Non-pigmented ciliary epithelial cell (primary cell): ENCODE measurements at places on chromosomes 11 and 22.

GRCh38 chr22:46734830-46735453 lies 3.1 kb downstream of the CERK start:
- no peak for DNase-seq

GRCh38 chr11:103228807-103229206 lies 119.6 kb downstream of the DYNC2H1 start:
- DNase-seq: no peak

- DNase-seq: no peak
These were observed 1.6 kb downstream of the KMT5B start for GRCh38 chr11:68211546-68211945.

GRCh38 chr22:41976070-41976901 lies 7.0 kb downstream of the SEPTIN3 start:
- DNase-seq: no peak

DNA sequence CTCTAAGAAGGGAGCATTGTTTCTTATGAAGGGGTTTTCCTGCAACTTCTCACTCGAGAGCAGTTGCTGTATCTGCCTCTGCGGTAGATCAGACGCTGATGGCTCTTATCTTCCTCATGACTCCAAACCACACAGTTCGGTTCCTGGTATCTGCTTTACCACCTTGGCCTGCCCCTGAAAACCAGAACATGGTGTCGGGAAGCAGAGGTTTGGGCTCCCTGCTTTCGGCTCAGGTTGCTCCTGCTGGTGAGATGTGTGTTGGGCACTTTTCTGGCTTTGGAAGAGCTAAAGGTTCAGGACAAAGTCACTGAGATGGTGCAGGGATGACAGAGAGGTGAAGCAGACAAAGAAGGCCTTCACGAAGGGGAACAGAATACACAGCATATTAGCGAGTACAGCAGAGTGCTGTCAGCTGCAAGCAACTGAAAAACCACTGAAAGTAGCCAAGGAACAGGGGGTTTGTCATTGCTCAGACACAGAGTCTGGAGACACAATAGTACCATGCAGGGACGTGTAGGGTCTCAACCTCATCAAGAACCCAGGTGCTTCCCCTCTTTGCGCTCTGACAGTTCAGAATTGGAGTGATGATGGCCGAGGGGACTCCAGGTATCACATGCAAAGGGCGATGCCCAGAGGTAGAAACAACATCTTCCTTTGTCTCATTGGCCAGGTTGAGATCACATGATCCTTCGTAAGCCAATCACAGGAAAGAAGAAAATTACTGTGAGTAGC lies 11.9 kb upstream of the CSF2RB start:
- DNase-seq: no peak

DNA sequence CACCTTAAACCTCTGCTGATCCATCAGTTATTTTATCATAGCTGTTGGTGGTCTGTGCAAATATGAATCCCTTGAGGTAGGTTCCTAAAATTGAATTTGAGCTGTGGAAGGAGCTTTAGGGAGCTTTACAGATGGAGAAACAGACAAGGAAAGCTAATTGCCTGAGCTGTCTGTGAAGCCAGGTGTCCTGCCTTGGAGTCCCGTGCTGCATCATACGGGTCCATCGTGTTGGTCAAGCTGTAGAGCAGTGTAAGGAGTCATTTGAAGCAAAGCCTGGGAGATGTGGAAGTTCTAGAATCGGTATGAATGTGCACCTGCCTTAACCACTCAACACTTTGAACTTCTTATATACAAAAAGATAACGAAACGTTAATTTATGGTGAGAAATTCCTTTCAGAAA lies 1.0 kb downstream of the POLA2 start:
- no peak for DNase-seq

GRCh38 chr11:76214968-76215548 lies 8.8 kb upstream of the WNT11 start:
- no peak for DNase-seq

GRCh38 chr11:77179048-77179447 lies 51.0 kb downstream of the MYO7A start:
- DNase-seq: no peak

- DNase-seq: no peak
These were observed 6.5 kb downstream of the FZD4 start for GRCh38 chr11:86948733-86949132.

- no peak for DNase-seq
These were observed 718 bp downstream of the CHKA start for GRCh38 chr11:68120273-68121066.

- no peak for DNase-seq
These were observed 5.7 kb downstream of the HSD17B12 start for GRCh38 chr11:43686207-43686606.

GRCh38 chr11:13826505-13827278 lies 135.8 kb upstream of the SPON1 start:
- DNase-seq: no peak

- no peak for DNase-seq
These were observed 134.6 kb downstream of the PKNOX2 start for GRCh38 chr11:125299061-125299615.

DNA sequence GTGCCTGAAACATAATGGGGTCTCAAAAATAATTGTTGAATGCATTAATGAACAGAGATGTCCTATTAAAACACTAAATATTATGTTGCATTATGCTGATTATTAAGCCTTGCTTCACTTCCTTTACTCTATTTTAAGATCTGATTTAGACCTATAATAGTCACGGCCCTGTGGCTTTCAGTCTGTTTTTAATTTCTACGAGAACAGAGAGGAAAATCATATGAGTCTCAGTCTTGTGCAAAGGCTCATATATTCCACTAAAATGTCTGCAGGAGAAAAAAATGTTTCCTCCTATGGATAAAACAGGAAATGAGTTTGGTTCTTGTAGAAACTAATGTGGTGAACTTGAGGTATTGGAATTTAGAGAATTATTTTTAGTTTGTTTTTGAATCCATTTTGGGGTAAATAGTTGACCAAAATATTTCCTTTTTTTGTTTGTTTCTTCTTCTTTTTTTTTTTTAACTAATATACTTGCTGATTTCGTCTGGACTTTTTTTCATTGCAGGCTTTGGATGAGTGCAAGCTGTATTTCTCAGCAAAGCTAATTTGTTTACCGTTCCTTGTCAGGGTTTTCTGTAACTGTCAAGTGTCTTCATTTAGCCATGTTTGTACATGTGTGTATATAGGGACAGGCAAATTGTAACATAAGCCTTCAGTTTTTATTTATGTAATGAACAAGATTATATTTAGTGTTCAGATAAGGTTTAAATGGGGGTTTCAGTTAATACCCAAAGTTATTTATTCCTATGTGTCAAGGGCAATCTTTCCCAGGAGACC lies 139.1 kb upstream of the DDI1 start:
- DNase-seq: no peak

GRCh38 chr11:43393765-43394355 lies 35.1 kb downstream of the TTC17 start:
- DNase-seq: no peak

GRCh38 chr11:121143921-121144320 lies 42.9 kb downstream of the TECTA start:
- no peak for DNase-seq

GRCh38 chr11:59754494-59754858 lies 700 bp upstream of the STX3 start:
- no peak for DNase-seq

DNA sequence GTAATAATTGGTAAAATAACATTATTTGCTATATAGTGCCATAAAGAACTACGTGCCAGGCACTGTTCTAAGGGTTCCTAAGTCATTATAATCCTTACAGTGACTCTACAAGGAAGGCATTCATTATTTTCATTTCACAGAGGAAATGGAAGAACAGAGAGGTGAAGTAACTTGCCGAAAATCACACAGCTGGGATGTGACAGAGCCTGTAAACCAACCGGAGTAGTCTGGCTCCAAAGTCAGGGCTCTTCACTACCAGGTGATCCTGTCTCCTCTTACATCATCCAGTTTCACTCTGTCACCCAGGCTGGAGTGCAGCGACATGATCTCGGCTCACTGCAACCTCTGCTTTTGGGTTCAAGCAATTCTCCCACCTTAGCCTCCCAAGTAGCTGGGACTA lies 59.2 kb upstream of the RBFOX2 start:
- no peak for DNase-seq

DNA sequence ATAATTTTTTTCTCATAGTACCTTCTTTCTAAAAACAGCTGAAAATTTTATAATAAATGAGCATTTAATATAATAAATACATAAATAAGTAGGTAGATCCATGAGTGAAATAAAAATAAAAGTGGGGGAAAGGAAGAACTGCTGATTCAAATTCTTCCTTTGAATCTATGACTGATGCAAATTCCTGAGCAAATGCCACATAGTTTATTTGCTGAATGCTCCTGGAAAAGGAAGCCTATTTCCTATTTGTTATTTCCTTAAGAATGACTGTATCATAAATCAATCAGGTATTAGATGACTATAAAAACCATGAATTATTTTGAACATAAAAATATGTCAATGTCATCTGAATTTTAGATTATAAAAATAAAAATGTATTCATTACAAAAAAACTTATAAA lies 16.6 kb downstream of the BTBD10 start:
- no peak for DNase-seq

DNA sequence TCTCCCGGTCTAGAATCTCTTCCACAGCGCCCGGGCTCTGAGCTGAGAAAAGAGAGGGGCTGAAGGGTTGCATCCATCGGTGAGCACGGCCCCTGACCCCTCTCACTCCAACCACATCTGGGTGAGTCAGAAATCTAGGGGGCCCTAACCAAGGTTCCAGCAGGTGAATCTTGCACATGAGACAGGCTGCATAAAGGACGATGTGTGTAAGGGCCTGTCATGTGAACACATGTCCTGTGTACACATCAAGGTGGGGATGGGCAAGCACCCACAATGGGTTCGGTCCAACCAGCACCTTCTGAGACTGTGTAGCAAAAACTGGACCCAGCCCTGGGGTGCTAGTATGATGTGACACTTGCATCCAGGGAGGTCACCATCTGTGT lies 1.2 kb downstream of the BET1L start:
- no peak for DNase-seq

DNA sequence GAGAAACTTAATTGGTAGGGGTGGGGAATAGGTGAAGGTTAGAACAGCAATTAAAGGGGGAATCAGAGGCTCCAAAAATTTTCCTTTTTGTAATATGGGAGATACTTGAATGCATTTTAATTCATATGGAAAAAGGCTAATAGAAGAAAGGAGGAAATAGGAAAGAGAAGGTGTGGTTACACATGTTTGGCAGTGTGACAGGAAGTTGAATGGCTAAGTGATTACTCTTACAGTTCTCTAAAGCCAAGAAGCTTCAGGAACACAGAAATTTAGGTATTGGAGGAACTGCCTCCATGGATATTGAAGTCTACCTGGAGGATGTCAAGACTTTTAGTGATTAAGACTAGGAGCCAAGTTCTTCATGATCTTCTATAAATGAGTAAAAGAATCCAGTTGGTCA lies 6.3 kb downstream of the NXPE2 start:
- no peak for DNase-seq

DNA sequence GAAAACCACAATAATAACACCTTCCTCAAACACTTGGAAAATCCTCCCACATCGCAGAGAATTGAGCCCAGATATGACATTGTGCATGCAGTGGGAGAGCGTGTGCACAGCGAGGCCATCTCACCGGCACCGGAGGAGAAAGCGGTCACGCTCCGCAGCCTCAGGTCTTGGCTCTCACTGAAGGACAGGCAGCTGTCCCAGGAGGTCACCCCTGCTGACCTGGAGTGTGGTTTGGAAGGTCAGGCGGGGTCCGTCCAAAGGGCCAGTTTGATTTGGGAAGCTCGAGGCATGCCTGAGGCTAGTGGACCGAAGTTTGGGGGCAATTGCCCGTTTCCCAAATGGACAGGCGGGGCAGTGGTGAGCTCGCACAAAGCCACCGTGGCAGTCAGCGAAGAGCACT lies 86.7 kb downstream of the KIAA1671 start:
- DNase-seq: no peak

GRCh38 chr11:125326126-125326525 lies 161.6 kb downstream of the PKNOX2 start:
- no peak for DNase-seq

- no peak for DNase-seq
These were observed 869 bp downstream of the FAM83F start for GRCh38 chr22:39995393-39996252.

- DNase-seq: no peak
These were observed 56.8 kb upstream of the GRIA4 start for GRCh38 chr11:105553025-105553424.

DNA sequence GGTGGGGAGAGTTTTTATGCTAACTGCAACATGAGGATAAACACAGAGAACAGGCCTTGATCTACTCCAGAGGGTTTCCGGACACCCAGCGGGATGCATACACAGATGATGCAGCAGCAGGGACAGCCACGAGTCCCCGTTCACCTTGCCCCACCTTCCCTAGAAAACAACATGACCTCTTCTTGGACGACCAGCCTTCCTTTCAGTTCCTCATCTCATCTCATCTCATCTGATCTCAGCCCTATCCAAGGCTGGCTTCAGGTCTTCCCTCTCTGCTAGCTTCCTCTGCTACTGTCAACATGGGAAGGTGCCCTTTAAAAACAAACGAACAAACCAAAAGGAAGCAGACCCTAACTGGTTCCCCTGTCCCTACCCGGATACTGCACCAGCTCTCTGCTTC lies 1356.2 kb downstream of the TBC1D22A start:
- DNase-seq: no peak

DNA sequence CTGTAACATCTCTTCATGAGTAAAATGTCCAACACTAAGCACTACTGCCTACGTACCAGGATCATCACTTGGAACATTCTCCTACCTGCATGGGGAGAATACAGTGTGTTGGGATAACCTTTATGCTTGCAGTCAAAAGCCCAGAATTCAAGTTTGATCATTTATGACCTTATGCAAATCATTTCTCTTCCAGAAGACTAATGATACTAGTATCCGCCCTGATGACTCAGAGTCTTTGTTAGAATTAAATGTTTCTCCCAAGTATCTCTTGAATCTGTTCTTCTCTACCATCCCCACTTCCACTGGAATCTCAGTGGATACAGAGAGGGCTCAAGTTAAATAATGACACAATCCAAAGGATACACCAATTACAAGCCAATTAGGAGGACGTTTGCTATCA lies 12.4 kb downstream of the MAJIN start:
- no peak for DNase-seq

DNA sequence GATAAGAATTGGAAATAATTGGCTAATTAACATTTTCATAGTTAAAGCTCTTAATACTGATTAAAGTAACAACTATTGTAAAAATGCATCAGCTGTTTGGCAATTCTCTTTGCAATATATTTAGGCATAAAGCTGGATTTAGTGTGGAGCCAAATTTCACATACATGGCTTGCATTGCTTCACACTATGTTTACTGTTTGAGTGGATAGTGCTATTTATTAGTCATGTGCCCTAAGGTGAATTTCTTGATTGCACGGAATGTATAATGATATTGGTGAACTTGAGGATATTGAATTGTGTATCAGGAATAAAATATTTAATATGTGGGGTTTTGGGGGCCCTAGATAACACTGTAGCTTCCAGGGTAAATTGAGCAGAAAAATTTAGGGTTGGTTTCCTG lies 100.9 kb downstream of the AASDHPPT start:
- DNase-seq: no peak
